CD4-positive, alpha-beta T cell (primary cell): ENCODE measurements at places on chromosomes 6 and 20. TPM values are rescaled to one million over a fixed set of nuclear protein-coding genes. Genes with fewer than 3 reads are reported as not detected.

The CST3 gene
- 24.2 TPM for total RNA-seq

DNA sequence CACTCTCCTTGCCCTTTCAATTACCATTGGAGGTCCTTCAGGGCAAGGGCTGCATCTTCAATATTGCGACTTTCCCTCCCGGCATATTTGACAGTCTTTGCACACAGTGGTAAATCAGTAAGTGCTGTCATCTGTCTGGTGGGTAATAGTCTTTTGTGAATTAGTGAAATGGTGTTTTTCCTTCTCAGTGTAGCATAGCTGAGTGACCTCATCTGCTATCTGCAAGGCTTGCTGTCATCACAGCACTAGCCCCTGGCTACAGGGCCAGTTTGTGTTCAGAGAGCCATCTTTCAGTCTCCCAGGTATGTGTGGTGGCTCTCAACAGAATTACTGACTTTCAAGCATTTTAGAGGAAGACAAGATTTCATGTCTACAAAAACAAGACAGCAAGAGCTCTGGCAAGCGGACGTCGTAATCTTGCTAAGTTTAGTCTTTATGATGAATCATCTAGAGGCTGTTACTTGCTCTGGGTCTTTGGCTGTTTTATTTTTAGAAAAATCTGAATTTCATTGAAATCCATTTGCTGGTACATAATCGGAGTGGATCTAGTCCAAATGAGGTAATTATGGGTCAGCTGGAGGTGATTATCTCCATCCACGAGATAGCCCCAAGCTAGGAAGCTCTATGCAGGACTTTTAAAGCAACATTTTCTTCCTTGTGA, 528.9 kb downstream of the EPM2A start:
- no peak for DNase-seq
- no peak overlapping the region for H3K4me3 ChIP-seq
- peaks cover 10% of the 10 kb centered on the region for H3K27me3 ChIP-seq
- no peaks in the 10 kb centered on the region for H3K36me3 ChIP-seq
- H3K27ac ChIP-seq: no peak overlapping the region
- H3K4me1 ChIP-seq: no peaks in the 10 kb centered on the region

The TNFRSF6B gene
- 2.6 TPM for total RNA-seq

GRCh38 chr6:162177746-162178145, 549.8 kb downstream of the PRKN start:
- no peaks in the 10 kb centered on the region for H3K27me3 ChIP-seq
- DNase-seq: no peak
- no peak overlapping the region for H3K27ac ChIP-seq
- no peaks in the 10 kb centered on the region for H3K4me1 ChIP-seq
- H3K4me3 ChIP-seq: no peak overlapping the region
- H3K36me3 ChIP-seq: no peaks in the 10 kb centered on the region

DNA sequence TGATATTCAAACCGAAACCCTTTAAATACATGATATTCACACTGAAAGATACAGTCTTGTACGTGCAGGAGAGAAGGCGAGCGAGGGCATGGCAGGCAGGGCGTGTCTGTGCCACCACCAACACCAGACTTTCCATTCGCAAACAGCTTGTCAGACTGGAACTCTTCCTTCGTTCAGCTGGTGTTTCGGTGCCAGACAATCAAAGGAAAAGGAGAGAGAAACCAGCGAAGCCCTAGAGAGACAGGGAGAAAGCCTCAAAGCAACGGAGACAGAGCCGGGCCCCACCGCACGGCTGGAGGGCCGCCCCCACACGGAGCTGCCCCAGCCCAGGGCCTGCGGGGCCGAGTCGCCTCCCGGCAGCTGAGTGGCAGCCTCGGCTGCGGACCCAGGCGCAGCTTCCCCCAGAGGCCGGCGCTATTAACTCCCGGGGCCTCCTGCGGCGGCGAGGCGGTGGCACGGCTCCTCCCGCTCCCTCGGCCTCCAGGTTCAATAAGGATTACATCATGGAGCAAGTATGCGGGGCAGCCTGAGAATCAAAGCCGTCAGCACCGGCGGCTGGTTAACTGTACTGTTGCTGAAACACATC, 32.1 kb upstream of the NR2E1 start:
- no peak overlapping the region for H3K27ac ChIP-seq
- H3K36me3 ChIP-seq: no peaks in the 10 kb centered on the region
- H3K4me1 ChIP-seq: peaks cover 7% of the 10 kb centered on the region
- peak overlapping the region; percentile 31 for H3K4me3 ChIP-seq

DNA sequence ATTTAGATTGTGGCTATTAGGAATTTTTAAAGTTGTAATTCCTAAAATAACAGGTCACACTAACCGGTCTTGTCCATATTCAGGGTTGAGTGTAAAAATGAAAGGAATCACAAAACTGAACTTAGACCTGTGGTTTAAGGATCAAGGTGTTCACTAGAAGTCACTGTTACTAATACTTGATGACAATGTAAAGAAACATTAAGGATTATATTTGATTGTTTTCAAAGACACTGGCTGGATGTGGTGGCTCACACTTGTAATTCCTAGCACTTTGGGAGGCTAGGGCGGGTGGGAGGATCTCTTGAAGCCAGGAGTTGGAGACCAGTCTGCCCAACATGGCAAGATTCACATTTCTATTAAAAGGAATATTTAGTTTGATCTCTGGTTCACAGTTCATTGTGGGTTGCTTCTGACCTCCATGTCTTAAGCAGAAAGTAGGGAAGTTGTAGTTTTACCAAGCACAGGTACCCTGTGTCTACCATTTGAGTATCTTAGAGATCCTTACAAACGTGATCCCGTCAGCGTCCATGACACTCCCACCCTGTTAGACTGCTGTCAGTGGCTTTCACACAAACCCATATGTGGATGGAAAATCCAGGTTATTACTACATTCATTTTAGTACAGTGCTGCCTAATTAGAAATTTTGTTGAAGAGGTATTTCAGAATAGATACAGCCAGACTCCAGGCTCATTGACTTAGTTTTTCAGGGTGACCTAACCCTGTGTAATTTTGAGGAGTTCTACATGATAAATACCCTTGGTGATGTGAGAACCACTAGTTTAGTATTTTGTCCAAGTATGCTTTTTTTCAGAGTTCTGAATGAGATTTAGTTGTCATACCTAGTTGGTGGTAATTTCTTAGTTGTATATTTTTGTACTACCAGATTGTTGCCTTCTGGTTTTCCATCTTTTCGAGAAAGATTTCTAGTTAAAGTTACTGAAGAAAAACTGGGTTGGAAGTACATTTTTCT, 10.2 kb downstream of the SRSF3 start:
- H3K36me3 ChIP-seq: peaks cover 97% of the 10 kb centered on the region
- no peak for DNase-seq
- peak overlapping the region; percentile 5 for H3K27ac ChIP-seq
- H3K27me3 ChIP-seq: no peaks in the 10 kb centered on the region
- H3K4me1 ChIP-seq: peaks cover 64% of the 10 kb centered on the region

DNA sequence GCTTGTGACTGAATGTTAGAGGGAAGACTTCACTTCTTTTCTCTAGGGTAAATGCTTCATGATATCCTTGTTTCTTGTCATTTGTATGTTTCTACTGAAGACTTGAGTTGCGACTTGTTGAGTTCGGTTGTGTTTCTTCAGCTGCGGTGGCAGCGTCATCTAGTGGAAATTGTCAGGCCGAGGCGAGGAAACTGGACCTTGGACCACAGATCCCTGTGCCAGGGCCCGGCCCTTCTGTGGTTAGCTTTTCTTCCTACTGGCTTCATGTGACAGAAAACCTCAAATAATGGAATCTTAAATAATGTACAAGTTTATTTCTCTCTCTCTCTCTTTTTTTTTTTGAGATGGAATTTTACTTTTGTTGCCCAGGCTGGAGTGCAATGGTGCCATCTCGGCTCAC, 12.4 kb downstream of the MTHFD1L start:
- no peak for DNase-seq
- H3K27ac ChIP-seq: no peak overlapping the region
- H3K4me3 ChIP-seq: no peak overlapping the region
- no peaks in the 10 kb centered on the region for H3K27me3 ChIP-seq
- H3K36me3 ChIP-seq: no peaks in the 10 kb centered on the region
- no peaks in the 10 kb centered on the region for H3K4me1 ChIP-seq

The HLA-DRB5 gene
- total RNA-seq: 12.5 TPM

GRCh38 chr20:36093025-36093803, 61.3 kb upstream of the EPB41L1 start:
- DNase-seq: peak; percentile 33
- no peak overlapping the region for H3K27ac ChIP-seq
- H3K27me3 ChIP-seq: peaks cover 38% of the 10 kb centered on the region

DNA sequence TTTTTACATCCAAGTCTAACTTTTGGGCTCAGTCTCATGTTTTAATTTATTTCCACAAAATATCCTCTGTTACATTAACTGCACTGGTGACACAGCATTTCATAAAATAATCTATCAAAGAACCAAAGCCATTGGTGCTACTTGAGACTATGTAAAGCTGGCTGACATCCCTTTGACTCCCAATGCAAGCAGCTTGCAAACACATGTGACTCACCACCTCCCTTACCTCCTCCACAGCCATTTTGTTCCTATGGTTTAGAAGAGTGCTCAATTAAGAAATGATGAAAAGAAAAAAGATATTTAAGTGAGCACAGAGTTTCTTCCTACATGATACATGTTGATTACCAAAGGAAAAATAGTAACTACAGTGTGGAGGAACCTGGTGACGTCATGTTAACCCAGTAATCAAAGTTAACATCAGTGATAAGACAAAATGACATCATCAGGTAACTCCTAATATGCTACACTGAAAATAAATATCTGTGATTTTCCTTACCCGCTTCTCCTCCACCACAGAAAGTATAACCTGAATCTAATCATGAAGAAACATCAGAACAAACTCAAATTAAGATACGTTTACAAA, 53.3 kb upstream of the LGSN start:
- no peaks in the 10 kb centered on the region for H3K36me3 ChIP-seq
- H3K4me1 ChIP-seq: no peaks in the 10 kb centered on the region
- no peak overlapping the region for H3K4me3 ChIP-seq
- no peak for DNase-seq
- no peaks in the 10 kb centered on the region for H3K27me3 ChIP-seq

DNA sequence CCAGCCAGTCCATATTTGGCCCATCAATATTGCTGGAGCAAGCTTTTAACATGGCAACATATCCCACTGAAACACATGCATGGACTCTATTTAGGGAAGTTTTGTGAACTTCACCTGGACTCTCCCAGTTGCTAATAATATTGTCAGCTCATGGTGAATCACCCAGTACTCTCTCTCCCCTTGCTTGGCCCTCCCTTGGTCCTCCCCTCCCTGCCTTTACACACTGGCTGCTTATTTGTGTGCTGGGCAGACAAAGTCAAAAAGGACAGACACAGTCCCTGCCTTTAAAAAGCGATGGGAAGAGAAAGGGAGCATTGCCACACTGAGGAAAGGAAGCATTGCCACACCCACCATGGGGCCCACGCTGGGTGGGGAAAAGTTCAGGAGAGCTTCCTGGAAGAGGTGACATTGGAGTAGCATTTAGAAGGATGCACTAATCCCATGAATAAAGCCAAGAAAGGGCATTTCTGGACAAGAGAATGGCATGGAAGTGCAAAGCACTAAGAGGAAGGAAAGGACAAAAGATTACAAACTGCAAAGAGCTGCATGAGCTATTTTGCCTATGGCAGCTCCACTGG, 143.4 kb upstream of the EXOC2 start:
- H3K27ac ChIP-seq: no peak overlapping the region
- peaks cover 6% of the 10 kb centered on the region for H3K27me3 ChIP-seq
- H3K36me3 ChIP-seq: no peaks in the 10 kb centered on the region

The APMAP gene
- 11.3 TPM for total RNA-seq

The HEY2 gene
- 0.08 TPM for total RNA-seq

DNA sequence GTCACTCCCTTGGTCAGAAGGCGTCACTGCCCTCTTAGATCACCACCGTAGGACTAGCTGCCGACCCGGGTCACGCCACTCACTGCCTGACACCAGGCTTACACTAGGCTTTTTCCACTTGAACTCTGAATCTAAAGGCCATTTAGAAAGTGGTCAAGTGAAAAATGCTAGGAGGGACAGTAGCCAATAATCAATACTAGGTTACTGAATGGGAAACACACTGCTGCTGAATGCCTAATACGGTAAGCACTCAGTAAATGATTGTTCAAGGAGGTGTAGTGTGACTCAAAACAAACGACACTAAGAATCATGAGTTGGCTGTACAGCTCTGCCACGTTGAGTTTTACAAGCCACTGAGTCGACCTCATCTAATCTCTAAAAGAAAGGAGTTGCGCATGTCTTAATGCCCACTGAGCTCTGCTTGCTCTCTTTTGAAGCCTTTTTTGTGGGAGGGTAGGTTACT, 760 bp upstream of the IBTK start:
- peak overlapping the region; percentile 67 for H3K4me3 ChIP-seq
- peak overlapping the region; percentile 59 for H3K27ac ChIP-seq
- H3K36me3 ChIP-seq: no peaks in the 10 kb centered on the region

DNA sequence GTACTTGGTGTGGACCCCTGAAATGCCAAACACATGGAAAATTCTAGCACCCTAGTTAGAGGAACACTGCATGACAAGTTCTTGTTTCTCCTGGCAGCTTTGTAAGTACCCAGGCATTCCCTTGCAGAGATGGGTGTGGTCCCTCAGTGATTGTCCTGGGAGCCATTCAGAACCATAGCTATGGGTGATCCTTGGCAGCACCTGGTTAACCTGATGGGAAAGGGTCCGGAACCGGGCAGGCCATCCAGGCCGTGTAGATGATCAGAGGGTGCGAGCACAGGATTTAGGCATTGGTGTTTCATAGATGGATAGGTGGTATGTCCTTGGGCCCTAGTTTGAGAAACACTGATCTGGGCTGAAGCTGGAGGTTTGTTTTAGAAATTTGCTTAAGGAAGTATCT, 95.8 kb downstream of the RPP40 start:
- no peak overlapping the region for H3K4me3 ChIP-seq
- no peak for DNase-seq
- H3K27me3 ChIP-seq: no peaks in the 10 kb centered on the region
- H3K27ac ChIP-seq: no peak overlapping the region
- peaks cover 15% of the 10 kb centered on the region for H3K4me1 ChIP-seq

GRCh38 chr20:54112221-54112884, 42.0 kb upstream of the BCAS1 start:
- no peak for DNase-seq
- no peaks in the 10 kb centered on the region for H3K27me3 ChIP-seq
- H3K4me1 ChIP-seq: no peaks in the 10 kb centered on the region
- no peak overlapping the region for H3K27ac ChIP-seq

The ZC2HC1B gene
- not detected for total RNA-seq

GRCh38 chr20:1075616-1076015, 42.8 kb upstream of the PSMF1 start:
- no peak overlapping the region for H3K27ac ChIP-seq
- H3K4me3 ChIP-seq: no peak overlapping the region
- DNase-seq: no peak
- no peaks in the 10 kb centered on the region for H3K36me3 ChIP-seq

The ADTRP gene
- 14.3 TPM for total RNA-seq

DNA sequence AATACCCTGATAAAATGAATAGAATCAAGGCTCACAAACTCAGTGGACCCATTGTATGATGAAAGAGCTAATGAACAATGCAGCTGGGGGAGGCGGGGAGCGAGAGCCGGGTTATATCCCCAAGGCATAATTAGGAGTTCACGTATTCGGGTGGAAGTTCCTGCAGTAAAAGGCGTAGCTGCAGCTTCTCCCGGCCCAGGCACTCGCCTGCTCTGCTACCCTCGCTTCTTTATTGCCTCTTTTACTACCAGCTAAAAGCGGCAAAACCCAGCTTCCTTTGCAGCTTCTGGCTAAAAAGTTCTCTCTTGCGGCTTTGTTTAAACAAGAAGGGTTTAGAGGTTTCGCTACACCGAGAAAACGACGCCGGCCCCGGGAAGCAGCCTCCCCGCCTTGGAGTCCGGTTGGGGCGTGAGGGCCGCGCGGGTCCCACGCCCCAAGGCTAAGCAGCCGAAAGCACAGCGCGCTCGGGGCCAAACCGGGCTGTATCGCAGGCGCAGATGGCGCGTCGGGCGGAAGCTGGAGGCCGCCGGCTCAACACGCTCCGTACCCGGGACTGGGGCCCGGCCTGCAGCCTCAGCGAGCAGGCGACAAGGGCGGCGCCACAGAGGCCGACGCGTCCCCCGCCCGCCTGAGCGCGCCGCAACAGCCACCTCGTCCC, 1.6 kb downstream of the ZBTB2 start:
- H3K4me3 ChIP-seq: peak overlapping the region; percentile 88
- peaks cover 51% of the 10 kb centered on the region for H3K4me1 ChIP-seq
- no peak for DNase-seq
- H3K36me3 ChIP-seq: no peaks in the 10 kb centered on the region
